Kidney (tissue), 22 donors: ENCODE measurements at places on chromosomes 3 and 15. TPM values are rescaled to one million over a fixed set of nuclear protein-coding genes. Genes with fewer than 3 reads are reported as not detected.
A peak's percentile ranks its signal among the peaks of the same experiment; 100 is the strongest.

DNA sequence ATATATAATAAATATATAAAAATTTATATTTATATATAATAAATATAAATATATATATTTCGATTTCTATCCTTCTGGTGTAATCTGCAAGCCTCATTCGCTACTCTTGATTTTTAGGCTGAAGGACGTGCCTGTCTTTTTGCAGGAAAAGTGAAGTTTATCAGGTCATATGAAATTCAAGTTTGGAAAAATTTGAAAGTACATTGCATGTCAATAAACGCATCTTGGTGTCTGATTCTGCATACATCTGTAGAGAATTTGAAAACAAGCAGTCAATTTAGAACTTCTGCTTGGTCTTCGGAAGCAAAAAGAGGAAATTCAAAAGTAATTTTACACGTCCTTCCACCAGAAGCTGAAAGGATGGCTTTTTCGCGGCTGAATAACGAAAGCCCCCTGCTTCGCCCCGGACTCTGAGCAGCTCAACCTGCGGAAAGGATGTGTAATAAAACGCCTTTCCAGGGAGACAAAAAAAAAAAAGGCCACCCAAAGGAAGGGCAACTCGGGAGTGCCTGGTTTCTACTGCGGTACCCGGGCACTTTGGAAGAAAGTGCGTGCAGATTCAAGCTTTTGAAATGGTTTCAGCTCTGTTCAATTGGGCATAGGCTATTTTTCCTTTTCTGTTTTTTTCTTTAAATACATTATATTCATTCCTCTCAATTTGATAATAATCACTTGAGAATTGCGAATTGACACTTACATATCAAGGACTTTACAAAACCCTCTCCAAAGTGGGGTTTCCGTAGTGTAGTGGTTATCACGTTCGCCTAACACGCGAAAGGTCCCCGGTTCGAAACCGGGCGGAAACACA is 1.5 kb upstream of the MYNN start:
- DNase-seq: peak; percentile 84
- H3K27ac ChIP-seq: peak overlapping the region; percentile 97
- H3K36me3 ChIP-seq: no peaks in the 10 kb centered on the region
- no peaks in the 10 kb centered on the region for H3K27me3 ChIP-seq

GPD1L gene
- total RNA-seq: 35.5 TPM

MITF gene
- total RNA-seq: 52.6 TPM

- H3K4me3 ChIP-seq: no peak overlapping the region
- peaks cover 8% of the 10 kb centered on the region for H3K4me1 ChIP-seq
- H3K27me3 ChIP-seq: no peaks in the 10 kb centered on the region
- no peak overlapping the region for H3K27ac ChIP-seq
- no peaks in the 10 kb centered on the region for H3K36me3 ChIP-seq
Observed at GRCh38 chr3:188380252-188380651, 226.3 kb downstream of the LPP start.

- H3K27ac ChIP-seq: no peak overlapping the region
- H3K36me3 ChIP-seq: no peaks in the 10 kb centered on the region
- no peaks in the 10 kb centered on the region for H3K4me1 ChIP-seq
- H3K4me3 ChIP-seq: no peak overlapping the region
- no peak for DNase-seq
- no peaks in the 10 kb centered on the region for H3K27me3 ChIP-seq
Observed at GRCh38 chr3:11726146-11726545, 82.4 kb upstream of the VGLL4 start.

IL17RD gene
- 18.9 TPM for total RNA-seq

NMB gene
- 11.8 TPM for total RNA-seq
